D721Med (cell line): ENCODE measurements at places on chromosomes 5 and 9.

DNA sequence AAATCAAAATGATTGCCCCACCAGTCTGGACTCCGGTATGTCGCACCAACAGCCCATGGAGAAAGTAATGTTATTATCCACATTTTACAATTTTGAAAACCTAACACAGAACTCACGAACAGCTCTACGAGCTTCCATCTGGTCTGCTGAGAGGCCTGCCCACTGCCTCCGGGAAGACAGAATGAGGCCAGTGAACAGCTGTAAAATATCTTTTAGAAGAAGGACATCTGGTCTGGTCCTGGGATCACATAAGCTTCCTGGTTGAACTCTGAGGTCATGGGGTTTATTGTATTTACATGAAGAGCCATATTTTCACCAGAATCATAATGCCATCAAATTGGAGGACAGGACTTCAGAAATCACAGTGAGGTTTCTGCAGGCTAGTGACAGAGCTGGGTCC is 89.0 kb downstream of the FRMD3 start:
- DNase-seq, result no peak

DNA sequence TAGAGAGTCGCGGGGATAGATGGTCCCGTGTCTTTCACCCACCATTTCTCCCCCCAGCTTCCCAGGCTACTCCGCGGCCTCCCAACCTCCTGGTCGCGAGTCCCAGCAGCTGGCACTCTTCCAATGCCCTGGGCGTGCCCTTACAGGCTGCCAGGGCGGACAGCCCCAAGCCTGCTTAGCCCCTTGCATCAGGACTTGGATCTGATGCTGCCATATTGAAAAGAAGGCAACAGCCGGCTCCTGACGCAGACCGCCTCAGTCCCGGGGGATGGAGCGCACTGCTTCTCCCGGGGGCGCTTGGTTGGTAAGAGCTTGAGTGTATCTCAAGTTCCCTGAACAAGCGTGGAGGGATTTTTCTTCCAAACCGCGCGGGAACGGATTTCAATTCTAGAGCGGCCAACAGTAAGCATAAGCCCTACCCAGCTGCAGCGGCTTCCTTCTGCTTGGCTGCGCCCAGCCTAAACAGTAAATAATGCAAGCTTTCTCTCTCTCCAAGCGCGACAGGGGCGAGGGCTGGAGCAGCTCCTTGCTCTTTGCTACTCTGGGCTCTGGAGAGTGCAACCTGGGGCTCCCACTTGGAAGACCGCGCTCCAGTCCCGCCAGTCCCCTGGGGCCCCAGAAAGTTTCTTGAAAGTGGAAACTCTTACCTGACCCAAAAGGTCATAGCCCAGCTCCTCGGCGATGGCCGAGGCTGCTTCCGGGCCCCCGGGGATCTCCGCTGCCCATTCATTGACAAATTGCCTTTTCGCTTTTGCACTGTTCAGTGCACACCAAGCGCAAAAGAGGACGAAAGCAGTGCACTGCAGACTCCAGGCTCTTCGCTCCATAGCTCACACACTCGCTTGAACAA is 607 bp downstream of the PCSK1 start:
- no peak for DNase-seq

- DNase-seq, result no peak
These were observed 162.9 kb upstream of the ACOT12 start for GRCh38 chr5:81556809-81557208.

- no peak for DNase-seq
These were observed 131.2 kb upstream of the HMHB1 start for GRCh38 chr5:143680672-143681259.
